Hippocampal formation (tissue), 2 donors: ENCODE measurements at places on chromosomes 6 and 20.
A peak's percentile ranks its signal among the peaks of the same experiment; 100 is the strongest.

DNA sequence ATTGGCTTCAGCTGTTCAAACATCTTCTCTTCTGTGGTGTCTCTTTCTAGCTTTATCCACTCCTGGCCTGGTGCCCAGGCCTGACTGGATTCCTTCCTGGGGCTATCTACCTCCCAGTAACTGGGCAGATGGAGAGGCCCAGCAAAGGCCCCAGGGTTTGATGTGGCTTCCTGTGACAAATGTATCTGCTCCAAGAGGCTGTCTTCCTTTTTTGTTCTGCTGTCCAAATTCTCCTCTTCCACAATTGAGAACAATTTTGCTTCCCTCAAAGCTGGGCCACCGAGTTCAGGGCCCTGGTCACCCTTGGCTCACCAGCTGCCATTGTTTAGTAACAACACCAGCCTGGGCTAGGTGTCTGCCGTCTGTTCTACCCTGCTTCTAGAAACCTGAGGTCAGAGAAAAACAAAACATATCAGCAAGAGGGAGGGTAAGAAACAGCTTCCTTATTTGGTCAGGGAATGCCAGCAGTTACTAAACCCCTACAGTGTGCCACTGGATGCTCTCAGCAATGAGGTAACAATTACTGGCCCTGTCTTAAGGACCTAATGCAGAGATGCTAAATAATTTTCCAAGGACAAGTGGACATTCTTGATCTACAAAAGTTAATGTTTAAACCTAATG, 3.9 kb downstream of the ZFP57 start:
- no peak for DNase-seq

DNA sequence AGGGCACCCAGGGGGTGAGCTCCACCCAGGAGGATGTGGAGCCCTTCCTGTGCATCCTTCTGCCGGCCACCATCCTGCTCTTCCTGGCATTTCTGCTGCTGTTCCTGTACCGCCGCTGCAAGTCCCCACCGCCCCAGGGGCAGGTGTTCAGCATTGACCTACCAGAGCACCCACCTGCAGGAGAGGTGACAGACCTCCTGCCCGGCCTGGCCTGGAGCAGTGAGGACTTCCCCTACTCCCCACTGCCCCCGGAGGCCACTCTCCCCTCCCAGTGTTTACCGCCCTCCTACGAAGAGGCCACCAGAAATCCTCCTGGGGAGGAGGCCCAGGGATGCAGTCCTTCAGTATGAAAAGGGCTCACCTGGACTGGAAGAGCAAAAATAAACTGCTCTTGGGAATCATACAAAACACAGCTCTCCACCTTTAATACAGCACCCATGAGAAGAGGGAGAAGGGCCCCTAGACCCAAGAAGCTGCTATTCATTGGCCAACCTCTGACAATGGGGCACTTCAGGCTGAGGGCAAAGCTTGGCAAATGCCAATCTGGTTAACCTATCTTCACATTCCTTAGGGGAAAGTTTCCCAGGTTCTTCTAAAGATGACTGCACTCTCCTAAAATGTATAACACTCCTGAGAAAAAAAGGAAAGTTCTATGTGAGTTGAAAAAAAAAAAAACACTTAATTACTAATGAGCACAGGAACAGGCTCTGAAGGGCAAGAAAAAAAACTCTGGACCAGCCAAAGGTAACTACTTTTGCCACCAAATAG, 5.0 kb downstream of the SMIM28 start:
- DNase-seq, result no peak

DNA sequence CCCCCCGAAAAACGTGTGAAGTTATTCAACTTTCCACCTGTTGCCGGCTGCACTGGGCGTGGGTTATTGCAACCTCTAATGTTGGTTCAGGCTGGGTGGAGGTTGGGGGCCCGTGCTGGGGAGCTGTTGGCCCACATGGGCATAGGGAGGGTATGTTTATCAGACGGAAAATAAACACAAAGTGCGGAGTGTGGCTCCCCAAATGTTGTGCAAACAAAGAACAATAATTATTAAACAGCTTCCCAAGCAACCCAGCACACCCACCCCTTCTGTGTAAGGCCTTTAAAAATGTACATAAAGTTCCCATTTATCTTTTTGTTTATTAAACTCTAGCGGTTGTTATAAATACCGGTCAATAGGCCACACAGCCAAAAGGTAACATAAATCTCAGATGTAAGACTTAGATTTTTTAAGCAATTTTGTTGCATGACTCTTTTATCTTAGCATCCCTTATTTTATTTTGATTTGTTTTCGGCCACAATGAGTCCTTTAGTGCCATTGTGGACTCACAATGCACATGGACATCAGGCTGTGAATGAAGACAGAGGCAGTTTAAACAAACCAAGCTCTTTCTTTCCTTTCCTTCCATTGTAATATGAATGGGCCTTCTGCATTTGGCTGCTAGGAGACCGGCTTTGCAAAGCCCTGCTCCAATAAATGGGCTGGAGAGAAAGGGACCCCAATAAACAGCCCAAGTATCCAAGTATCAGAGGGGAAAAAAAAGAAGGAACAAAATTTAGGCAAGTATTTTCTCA, 6.9 kb upstream of the DLL1 start:
- DNase-seq, result peak; percentile 69

- DNase-seq, result no peak
Observed at GRCh38 chr6:132820629-132821381, 6.4 kb downstream of the RPS12 start.

DNA sequence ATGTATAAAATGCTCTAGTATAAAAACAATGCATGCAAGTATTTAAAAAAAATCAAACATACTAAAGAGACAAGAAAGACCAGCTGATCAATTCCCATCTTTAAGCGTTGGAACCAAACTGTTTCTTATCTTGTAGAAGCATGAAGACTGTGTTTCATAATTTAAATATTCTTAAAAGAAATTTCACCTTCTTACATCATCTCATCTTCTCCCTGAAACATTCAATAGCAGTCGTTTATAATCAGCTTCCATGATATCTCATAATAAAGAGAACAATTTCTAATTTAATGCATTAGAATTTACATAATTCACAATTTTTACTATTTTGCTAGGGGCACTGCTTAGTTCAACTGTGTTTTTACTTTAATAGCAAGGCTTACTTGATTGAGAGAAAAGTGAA, 468.1 kb upstream of the MARCKS start:
- no peak for DNase-seq

- DNase-seq, result no peak
Observed at GRCh38 chr20:51129147-51129776, 106.4 kb upstream of the KCNG1 start.

DNA sequence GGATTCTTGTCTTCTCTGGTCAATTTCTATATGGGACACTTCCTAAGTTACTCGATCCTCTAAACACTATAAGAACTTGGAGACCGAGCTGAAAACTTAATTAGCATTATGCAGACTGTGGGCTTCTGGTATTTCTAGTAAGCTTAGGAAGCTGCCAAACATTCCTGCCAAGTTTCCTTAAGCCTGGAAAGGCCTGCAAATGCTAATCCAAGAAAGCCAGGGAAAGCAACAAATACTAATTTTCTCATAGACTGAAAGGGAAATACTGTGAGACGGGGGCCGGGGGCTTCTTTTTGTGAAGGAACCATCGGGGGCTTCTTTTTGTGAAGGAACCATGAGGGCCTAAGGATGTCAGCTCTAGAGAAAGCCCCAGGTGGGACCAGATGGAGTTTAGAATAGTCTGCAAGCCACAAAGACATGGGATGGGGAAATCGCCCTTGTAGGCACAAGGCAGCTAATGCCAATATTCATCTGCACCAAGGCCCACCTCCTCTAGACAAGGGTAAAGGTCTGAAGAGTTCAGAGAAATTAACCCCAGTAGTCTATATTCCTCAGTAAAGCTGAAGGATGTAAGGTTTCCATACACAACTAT, 332.4 kb upstream of the PRDM1 start:
- peak; percentile 51 for DNase-seq

DNA sequence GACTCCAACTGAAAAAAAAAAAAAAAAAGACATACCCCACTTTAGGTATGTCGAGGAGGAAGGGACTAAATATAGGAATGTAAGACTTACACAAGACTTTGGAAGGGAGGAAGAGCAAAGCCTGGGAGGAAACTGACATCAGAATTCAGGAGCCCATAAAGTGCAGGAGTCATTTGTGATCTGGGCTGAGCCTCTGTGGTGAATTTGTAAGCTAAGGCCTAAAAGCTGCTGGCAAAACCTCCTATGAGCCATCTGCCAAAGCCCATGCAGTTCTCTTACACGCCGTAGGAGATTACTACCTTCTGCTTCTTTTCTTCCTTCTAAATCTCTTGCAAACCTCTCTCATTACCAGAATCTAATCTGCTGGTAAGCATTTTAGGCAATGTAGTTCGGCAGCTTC, 52.0 kb upstream of the THEMIS start:
- no peak for DNase-seq

DNA sequence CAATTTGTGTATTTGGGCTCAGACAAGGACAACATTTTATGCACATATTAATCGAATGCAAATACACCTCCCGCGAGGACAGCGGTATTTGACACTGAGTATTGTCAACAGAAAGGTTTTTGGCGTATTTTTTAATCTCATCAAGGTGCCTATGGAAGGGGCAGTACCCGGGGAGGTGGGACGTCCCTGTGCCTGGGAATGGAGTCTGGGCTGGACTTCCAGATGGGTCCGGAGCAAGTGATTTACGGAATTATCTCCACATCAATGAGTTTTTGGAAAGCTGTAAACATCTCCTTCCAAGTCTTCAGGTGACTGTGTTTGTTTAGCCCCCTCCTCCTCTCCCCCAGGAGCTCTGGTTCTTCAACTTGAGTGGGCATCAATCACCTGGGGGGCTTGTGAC, 39.8 kb downstream of the PRR18 start:
- no peak for DNase-seq

- no peak for DNase-seq
Observed at GRCh38 chr6:84141521-84141920, 85.9 kb downstream of the CEP162 start.

DNA sequence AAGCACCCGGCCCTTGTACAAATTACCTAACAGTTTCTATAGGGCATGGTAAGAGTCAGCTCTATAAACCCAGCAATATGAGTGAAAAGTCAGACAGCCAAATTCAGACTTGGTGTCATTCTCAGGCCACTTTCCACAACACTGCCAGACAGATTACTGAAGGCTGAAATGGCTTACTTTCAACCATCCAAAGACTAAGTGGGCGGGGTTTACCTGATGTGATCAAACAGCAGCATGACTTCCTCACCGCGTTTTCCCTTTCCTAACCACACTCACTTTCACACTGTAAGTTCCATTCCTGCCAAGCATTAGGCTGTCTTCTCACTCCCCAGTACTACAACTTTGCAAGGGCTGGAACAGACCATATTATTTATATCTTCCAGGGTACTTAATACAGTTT, 85.9 kb downstream of the SMLR1 start:
- no peak for DNase-seq

DNA sequence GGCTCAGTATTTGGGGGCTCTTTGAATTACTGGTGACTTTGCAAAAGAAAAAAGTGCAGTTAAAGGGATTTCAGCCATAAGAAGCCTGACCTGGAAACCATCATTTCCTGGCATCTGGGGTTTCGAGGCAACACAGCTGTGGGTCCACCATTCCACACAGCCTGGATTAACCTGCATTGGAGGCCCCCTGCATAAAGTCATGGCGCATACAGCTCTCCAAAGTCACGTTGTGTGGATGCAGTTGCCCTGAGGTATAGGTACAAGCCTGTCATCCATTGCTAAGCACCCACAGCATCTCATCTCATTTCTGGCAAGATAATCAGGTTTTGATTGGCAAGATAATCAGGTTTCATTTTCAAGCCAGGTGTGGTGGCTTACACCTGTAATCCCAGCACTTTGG, 54.5 kb upstream of the TAGAP start:
- DNase-seq, result no peak

DNA sequence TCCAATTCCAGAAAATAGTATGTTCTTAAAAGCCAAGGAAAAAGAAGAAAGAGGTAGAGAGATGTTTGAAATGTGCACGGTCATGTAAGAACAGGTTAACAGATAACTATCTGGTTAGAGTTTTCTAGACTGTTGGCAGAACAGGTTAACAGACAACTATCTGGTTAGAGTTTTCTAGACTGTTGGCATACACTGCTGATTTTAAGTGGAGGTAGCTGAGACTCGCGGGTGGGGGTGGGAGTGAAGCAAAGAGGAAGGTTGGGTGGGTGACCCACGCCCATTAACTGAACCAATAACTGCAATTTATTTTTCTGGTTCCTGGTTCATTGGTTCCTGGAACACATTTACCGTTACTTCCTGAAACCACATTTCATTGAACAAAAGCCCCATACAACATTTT, 157.5 kb downstream of the ELOVL4 start:
- DNase-seq, result no peak

DNA sequence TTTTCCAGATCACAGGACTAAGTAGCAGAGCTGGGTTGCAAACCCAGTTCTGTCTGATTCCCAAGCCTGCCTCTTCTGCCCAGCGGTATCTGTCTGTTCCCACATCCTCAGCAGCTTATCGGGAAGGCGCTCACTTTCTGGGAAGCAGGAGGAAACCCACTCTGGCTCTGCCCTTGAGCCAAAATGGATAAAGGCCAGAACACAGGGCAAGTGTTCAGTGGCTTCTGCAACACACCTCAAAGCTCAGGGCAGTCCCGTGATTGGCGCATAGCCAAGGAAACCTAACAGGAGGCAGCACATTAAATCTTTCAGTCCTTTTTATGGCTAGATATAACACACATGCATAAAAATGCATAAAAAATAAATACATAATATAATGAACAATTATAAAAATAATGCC, 262.2 kb downstream of the NRN1 start:
- no peak for DNase-seq

GRCh38 chr20:24646321-24646720, 176.9 kb downstream of the SYNDIG1 start:
- no peak for DNase-seq

GRCh38 chr6:33430991-33431879, 11.4 kb downstream of the SYNGAP1 start:
- peak; percentile 55 for DNase-seq

GRCh38 chr6:106281088-106281487, 44.5 kb downstream of the ATG5 start:
- DNase-seq, result no peak

DNA sequence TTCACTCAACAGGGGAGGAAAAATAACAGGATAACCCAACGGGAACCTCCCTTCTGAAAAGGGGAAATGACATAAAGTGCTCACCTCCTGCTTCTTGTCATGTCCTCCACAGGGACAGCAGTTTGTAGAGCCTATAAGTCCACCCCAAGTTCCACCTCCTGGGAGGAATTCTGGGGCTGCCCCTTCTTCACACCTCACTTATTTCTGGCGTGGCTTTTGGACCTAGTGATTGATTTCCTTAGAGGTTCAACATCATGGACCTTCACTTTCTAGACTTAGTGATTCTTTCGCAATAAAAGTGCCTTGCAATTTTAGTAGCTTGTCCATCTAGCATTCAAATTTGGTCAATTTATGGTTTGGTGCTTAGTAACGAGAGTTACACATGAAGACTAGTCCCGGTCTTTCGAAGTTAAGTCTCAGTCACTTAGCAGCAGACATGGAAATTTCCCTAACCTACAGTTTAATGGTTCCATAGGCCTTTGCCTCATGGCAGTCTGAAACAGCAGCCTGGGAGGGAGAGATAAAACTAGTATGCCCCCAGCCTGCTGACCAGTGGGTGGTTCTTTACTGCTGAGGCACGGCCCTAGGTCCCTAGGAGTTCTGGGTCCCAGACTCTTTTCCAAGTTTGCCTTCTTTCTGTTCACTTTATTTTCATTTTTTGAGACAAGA, 59.2 kb upstream of the CDKAL1 start:
- DNase-seq, result no peak
